ENCODE measurements at places on chromosomes 3 and 15.

DNA sequence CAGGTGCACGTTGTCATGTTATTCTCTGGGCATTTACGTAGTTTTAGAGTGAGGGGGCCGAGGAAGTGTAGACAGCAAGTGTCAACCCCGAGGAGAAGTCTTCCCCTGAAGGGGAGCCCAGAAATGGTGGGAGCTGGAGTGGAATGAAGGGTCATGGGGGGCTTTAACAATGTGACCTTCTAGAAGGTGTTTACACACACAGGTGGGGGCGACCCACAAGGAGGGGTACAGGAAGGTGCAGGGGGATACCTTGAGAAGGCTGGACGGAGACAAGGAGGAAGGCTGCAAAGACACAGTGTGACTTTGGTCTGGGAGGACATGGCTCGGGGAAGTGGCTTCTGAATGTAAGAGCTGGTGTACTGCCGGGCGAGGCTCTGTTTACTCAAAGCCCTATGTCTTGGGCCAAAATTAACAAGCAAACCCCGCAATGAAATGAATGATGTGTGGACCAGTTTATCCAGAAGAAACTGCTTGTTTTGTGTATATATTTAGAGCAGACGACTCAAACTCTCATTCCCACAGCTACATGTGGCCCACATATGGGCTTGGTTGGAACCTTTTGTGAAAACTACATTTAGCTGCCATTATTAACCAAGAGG is 18.7 kb downstream of the TRPM1 start:
- DNase-seq: no peak

GRCh38 chr3:52433996-52434479 is 10.9 kb downstream of the SEMA3G start:
- DNase-seq: no peak

DNA sequence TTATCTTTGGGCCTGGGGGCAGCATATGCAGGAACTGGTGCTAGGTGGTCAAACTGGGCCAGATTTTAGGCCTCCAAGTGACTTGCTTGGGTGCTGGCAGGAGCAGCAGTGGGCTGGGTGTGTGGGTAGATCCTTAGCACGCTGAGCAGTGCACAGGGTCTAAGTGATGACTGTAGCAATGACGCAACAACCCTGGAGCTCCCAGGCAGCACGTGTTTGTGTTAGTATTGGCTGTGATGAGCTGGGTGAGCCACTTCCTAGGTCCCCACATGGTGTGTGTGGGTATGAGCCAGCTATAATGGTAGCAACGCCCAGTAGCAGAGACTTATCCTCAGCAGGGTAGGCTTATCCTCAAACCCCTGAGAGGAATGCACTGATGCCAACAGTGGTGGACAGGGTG is 570.6 kb upstream of the ROBO1 start:
- DNase-seq: no peak

DNA sequence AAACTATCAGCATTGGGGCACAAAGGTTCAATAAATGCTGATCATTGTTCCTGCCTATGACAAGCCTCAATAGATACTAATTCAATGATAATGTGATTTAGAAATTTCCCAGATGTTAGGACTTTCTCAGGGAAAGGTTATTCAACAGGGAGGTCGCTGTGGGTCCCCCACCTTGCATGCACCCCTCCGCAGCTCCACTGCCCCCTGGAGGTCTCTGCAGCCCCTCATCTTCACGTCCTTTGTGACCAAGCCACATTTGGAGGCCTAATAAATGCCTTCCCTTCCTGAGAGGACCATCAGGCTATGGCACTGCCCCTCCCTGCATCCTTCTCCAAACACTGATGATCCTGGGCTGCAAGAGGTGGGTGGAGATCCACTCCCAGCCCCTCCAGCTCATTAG is 50.2 kb downstream of the NOX5 start:
- DNase-seq: no peak

- DNase-seq: no peak
Measured at GRCh38 chr3:128730471-128730870, 4.5 kb downstream of the RAB7A start.

DNA sequence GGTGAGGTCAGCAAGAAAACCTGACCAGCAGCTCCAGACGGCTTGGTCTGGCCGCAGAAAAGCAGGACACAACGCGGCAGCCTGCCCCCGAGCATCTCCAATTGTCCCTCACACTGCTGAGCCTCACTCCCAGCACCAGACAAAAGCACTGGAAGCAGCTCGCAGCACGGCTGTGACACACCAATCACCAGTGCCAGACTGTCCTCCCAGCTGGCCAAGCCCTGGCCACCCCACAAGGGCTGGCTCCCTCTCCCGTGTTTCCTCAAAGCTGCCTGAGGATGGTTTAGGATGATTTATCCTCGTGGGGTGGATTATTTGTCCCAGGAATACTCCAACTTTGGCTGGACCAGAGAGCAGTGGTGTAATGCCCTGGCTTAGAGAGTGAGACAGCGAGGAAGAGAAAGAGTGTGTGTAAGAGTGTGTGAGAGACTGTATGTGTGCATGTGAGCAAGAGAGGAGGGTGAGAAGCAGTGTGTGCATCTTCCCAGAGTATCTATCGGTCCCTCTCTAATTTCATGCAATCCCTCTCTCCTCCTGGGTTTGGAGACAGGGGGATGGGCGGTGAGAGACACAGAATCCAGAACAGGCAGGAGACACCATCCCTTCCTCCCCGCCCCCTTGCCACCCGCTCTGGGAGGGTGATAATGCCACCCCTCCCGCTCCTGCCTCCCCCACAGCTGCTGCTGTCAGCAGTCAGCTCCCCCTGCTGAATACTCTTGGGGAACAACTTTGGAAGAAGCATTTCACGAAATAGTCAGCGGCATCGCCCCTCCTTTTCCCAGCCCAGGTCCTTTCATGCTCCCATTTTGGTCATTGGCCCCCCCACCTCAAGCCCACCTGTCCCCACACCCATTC is 34.2 kb downstream of the SEMA5B start:
- no peak for DNase-seq

GRCh38 chr3:4742359-4742758 is 236.9 kb upstream of the BHLHE40 start:
- no peak for DNase-seq

DNA sequence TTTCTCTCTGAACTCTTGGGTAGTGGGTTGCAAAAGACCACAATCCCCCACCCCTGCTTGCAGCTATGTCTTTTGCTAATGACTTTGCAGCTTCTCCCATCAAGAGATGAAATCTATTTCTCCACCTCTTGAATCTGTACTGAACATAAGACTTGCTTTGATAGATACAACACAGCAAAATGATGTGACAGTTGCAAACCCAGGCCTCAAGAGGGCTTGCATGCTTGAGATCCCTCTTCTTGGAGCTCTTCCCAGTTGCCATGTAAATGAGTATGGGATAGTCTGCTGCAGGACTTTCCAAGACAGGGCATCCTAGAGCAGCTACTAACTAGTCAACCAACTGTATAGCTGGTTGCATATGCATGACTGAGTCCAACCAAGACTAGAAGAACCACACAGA is 783.6 kb downstream of the PDCD6IP start:
- DNase-seq: no peak

GRCh38 chr15:62828364-62828763 is 214.2 kb upstream of the TPM1 start:
- no peak for DNase-seq

- no peak for DNase-seq
Measured at GRCh38 chr15:94620632-94621031, 389.3 kb downstream of the MCTP2 start.

DNA sequence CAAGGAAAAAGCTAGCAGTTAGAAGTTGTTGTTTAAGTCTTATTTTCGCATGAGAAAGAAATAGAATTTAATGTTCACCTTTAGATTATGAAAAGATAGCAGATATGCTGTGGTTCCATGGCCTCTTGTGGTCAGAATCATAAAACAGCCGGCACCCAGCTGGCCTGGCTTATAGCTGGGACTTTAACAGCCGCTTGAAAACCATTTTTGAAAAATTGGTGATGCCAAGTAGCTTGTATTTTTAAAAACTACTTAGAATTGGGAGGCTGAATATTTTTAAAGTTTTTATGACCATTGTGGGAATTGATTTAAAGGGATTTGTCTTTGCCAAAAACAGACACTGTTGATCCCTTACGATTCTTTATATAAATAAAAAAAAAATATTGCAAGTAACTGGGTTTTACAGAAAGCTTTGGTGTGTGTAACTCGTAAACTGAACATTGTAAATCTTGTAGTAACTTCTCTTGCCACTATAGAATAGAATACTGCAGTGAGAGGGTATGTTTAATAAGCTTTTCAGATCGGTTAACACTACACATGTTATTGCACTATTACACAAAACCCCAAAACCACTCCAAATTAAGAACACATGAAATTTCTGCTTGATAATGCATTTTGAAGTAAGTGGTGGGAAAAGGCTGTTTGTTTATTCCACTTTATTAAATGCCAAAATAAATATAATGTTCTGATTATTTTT is 6.6 kb downstream of the ARRDC4 start:
- no peak for DNase-seq

DNA sequence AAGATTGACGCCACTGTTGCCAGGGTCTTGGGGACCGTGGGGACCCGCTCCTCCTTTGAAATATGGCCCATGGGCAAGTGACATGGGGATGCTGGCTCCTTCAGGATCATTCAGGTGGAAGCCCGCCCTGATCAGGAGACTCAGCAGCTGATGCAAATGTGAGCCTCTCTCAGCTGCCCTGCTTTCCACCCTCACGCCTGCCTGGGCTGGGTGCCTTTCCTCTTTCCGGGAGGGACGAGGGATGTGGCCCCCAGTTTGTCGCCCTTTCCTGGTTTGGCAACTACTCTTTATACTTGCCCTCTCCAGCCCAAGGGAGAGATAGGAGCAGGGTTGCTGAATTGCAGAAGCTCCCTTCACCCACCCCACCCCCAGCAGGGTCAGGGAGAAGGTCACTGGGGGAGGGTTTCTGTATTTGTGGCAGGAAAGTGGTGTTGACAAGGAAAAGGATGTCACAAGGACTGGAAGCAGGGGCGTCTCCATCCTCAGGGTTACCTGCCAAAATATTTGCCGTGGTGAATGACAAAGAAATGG is 21.8 kb downstream of the DNASE1L3 start:
- no peak for DNase-seq

- DNase-seq: no peak
Measured at GRCh38 chr3:186093271-186093900, 15.5 kb downstream of the ETV5 start.

GRCh38 chr3:72238801-72239200 is 453.9 kb upstream of the PROK2 start:
- no peak for DNase-seq

- DNase-seq: no peak
Measured at GRCh38 chr3:171129827-171130226, 103.3 kb upstream of the SLC2A2 start.

GRCh38 chr3:57557085-57557537 is 1.0 kb downstream of the PDE12 start:
- DNase-seq: no peak

- DNase-seq: no peak
Measured at GRCh38 chr3:114179575-114179974, 723 bp upstream of the DRD3 start.

DNA sequence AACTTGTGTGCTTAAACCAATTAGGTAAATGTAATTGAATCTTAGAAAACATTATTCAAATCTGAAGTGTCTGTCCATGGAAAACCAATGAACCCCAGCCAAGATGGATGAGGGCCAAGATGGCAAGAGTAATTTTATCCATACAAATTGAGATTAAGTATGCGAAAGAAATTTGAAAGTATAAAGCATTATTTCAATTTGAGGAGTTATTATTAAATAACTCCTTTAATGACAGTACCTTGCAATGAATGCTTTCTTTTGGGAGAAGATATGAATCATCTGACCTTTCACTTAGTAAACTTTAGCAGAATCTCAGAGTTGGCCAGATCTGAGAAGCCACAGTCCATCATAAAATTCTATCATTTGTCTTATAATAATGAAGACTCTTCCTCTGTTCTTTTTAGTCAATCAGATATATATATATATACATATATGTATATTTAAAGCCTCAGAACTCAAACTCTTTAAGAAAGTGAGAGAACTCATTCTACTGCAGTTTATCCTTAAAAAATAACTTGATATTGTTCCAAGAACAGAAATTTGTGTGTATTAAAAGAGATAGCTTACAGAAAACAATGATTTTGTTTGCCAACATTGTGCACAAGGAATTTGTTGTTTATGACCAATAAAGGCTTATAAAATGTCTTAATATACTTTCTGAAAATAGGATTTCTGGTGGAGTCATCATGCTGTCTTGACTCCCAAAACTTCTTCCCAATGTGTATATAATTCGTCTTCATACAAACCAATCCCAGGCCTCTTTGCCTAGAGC is 434.8 kb upstream of the THBS1 start:
- no peak for DNase-seq

- DNase-seq: no peak
Measured at GRCh38 chr3:72341920-72342319, 506.3 kb downstream of the SHQ1 start.

GRCh38 chr3:127569160-127569559 is 21.4 kb downstream of the TPRA1 start:
- DNase-seq: no peak

GRCh38 chr15:33209575-33210481 is 15.3 kb upstream of the FMN1 start:
- DNase-seq: no peak

- DNase-seq: no peak
Measured at GRCh38 chr3:187804120-187804744, 59.0 kb upstream of the BCL6 start.

DNA sequence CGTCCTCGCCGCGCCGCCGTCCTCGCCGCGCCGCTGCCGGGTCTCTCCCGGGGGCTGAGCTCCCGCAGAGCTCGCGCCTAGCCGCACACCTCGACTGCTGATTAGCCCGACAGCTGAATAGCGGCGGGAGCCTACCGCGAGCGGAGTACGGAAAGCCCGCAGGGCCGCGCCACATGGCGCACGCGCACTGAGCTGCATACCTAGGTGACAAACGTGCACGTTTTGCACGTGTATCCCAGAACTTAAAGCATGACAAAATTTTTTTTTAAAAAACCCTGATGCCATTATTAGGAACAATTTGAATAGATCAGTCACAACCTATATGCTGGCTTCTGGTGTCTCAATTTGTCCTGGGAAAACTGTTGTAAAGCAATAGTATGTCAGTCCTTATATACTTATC is at the start of gene GOLGA8A:
TSS of gene GOLGA8A (minus strand) at position 122 of the 400 bp plus-strand sequence. CDS start 48,117 bp downstream, outside the sequence.
- DNase-seq: no peak

GRCh38 chr3:52176951-52177700 is 20.8 kb upstream of the ALAS1 start:
- DNase-seq: no peak

GRCh38 chr3:105801397-105801796 is 67.4 kb downstream of the CBLB start:
- DNase-seq: no peak

- no peak for DNase-seq
Measured at GRCh38 chr15:50549326-50549725, 2.9 kb upstream of the USP50 start.

DNA sequence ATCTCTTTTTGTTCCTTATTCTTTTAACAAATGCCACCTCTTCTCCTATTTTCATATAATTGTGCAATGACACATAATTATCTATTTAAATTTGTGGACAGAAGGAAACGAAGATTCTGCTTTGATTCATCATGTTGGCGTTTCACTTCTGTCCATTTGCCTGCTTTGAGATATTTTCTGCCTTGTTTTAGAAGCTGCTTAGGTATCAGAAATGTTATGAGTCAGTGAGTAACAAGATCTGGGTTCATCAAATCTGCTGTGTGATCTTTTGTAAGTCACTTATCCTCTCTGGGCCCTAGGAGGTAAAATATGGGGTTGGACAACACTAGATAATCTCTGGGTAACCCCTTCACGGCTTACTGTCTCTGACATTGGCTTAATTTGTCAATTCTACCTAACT is 7.3 kb upstream of the MINDY4B start:
- no peak for DNase-seq

- peak; percentile 67 for DNase-seq
Measured at GRCh38 chr15:37100109-37100965, at the start of gene MEIS2. TSS of gene MEIS2 (minus strand) at chr15:37100549. CDS start at chr15:37099466, 1,083 bp downstream.

All from NCI-H1436 treated with DMSO at 0.1 percent for 48 hours (cell line).